ENCODE measurements at places on chromosomes 12 and 14. TPM values are rescaled to one million over a fixed set of nuclear protein-coding genes. Genes with fewer than 3 reads are reported as not detected.

Gene CISTR
- not detected for total RNA-seq

Gene PTPRR
- not detected for total RNA-seq

Gene RNASE3
- total RNA-seq = not detected

Gene OXA1L
- 104 TPM for total RNA-seq
